ENCODE measurements at places on chromosomes 2 and 18.

GRCh38 chr2:17196380-17196779 is 321.9 kb downstream of the RAD51AP2 start:
- no peak for ATAC-seq

DNA sequence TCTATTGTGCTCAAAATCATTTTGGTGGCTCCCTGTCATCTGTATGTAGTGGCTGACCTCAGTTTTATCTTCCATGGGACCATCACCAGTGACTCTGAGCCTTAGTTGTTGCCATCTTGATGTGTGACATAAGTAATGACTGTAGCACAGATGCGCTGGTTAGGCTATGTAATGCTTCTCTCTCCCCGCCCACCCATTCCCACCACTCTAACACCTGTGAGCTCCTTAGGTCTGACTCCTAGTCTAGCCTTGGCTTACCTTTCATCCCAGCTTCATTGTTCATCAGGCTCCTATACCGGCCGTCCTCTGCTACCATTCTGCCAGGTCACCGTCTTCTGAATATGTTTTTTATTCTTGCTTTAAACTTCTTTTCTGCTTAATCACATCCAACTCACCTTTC is 17.2 kb downstream of the MYO1B start:
- ATAC-seq: no peak

DNA sequence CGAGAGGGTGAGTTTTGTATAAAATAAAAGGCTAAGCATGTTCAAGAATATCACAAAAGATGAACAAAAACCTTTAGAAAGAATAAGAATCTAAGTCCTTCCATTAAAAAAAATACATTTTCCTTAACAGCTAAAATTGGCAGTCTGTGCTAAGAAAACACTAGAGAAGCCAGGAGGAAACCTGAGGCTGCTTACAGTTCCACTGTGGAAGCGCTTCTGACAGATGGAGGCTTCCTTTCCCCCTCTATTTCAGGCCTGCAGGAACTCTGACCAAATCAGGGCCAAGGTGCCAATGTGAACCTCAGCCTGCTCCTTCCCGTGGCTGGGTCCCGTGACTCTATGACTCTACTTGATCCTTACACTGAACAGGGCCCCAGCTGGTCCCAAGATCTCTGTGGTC is 108.1 kb upstream of the ARHGAP28 start:
- ATAC-seq: no peak

DNA sequence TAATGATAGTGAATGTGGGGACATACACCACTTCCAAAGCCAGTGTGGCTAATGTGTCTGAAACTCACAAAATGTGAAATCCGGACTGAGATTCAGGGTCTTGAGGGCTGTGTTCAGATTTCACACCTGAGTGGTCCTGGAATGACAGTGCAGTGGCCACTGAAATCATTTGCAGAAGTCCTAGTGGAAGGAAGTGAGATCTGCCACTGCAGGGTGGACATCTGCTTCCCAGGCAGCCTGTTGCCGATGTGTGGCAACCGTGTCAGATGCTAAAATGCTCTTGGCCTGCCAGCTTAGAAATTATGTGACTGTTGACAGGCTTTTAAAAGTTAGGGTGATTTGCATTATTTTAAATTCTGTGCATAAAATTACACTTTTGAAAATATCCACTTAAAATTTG is 77.8 kb upstream of the TMEM200C start:
- ATAC-seq: no peak

DNA sequence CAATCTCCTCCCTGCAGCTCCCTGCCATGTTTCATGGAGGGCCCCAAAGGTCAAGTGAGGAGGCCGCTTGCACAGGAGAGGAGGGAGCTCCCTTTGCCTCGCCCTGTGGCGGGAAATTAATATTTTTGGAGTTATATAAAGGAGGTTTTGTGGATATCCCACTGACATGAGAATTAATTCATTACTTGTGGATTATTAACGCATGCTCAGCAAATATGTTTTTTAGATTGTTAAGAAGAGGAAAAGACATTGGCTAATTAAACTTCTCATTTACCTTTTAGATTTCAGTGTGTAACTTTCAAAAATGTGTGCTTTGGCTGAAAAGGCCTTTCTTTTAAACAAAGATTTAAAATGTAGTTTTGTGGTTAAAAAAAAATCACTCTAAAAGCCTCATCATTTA is 474.0 kb downstream of the SOCS6 start:
- ATAC-seq: no peak

DNA sequence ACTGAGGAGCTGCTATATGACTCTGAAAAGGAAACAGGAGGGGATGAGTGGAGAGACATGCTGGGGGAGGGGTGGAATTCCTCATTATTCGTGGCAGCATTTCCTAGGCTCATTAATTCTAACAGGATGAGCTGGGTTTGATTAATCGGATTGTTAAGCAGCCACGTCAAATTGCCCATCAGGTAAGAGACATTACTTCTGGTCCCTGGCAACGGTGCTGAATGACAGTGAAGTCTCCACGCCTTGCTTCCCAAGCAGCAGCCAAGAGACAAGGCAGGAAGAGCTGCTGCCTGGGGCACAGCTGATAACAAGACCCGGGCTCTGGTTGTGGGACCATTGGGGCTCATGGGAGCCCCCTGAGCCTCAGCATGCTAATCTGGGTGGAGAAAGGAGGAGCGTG is 86.6 kb downstream of the MARCHF4 start:
- ATAC-seq: no peak

DNA sequence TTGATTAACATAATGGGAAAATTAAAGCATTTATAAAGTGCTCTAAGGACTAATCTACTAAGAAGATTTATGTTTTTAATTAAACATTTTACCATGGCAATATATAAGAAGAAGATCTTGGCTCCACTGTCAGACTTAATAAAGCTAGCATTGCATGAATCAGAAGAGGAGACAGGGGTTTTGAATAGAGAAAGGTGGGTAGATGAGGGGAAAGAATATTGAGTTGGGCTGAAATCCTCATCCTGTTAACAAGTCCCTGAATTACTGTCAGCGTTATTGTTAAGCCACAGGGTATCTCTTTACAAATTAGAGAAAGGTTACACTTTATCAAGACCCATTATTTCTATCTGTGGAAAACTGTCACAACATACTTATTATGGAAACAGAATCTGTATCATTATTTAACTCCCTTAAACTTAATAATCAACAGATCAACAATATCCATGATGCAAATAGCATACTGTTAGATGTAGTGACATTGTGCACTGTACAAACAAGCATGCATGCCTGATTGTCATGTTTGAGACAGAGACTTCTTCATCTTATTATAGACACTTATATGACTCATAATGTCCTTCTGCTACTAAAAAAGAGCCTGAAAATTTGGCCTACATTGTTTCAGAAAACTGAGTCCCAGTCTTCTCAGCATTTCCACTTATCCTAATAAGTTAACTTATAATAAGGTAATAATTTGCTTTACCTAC is 304.1 kb downstream of the NRXN1 start:
- ATAC-seq: no peak

DNA sequence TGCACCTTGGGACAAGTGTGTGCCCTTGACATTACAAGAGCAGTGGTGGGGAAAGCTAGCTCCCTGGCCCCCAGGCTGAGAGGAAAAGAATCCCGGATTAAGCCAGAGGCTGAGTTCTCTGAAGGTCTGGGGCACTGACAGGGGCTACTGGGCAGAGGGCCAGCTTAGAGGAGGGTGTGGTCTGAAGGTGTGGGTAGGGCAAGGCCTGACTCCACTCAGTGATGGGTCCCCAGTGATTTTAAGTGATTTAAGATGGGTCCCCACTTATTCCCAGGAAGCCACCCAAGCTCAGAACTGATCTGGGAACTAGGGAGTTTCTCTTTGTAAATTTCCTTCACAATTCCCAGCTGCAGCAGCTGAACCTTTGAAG is 8.8 kb downstream of the TMEM37 start:
- peak; percentile 37 for ATAC-seq

- no peak for ATAC-seq
These were observed 72.6 kb downstream of the ANKRD44 start for GRCh38 chr2:197238043-197238365.

GRCh38 chr18:48026216-48026615 is 95.8 kb upstream of the SMAD2 start:
- ATAC-seq: no peak

DNA sequence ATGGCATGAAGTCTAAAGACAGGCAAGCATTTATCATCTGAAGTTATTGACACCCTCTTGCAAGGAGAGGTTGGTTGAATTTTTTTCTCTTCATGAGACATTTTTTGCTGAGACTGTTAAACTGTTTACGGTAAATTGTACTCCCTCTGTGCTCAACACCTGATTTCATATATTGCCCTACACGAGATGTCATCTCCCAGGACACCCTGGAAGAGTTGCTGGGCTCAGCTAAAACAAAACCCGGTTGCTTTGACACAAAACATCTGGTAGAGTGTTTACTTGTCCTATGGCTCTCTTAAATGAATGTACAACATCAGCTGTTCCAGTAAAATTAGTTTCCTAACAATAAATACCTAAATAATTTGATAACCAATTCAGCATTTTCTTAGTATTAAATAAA is 533.8 kb downstream of the SOCS6 start:
- ATAC-seq: no peak

DNA sequence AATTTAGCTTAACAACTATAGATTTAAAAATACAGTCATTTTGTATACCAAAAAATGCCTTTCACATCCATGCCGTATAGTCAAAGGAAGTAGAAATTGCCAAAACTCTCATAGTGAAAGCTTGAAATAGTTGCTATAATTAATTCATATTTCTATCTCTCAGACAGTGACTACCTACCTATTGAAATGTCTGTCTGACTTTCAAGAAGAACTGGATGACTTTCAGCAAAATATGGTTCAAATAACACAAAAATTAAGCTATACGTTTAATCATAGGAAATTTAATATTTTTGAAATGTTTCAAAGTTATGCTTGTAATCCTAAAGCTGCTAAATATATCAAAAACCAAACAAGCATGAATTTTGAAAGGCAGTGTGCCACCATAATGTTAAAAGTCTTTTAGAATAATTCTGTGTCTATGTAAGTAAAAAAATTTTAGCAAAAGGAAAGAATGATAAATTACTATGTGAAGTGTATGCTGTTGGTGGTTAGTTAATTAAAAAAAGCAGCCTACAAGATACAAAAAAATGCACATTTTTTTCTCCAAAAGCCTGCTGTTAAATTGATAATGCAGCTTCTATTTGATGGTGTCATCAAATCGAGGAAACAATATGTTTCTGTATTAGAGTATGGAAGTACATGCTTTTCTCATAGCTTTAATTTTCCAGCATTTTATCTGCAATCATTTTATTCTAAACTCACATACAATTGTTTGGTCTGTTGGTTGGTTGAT is 57.7 kb upstream of the ST6GAL2 start:
- no peak for ATAC-seq

DNA sequence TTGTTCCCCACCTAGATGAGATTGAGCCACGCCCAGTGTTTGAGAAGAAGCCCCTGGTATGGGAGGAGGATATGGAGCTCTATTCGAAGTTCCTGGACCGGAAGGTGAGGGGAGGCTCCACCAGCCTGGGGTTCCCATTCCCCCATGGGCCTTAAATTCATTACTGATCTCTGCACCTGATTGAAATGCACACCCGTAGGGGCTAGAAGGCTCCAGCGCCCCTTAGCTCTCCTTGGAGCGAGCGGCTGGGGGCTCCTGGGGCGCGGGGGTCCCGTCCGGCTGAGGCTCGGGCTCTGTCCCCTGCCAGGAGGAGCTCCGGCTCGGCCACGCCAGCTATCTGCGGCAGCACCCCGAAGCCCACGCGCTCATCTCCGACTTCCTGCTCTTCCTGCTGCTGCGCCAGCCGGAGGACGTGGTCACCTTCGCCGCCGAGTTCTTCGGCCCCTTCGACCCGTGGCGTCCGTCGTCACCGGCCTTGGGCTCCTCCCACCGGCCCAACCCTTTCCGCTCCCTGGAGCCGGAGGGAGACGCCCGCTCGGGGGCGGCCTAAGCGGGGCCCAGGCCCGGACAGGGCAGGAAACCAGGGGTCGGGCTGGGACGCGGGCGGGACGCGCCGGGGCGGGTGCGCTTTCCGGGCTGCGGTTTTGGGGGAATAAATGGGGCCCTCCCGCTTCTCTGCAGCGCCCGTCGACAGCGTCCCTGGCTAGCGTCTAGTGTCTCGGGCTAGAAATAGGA is 10.9 kb downstream of the CATIP start:
- ATAC-seq: peak; percentile 98

- no peak for ATAC-seq
These were observed 753 bp upstream of the HOXD3 start for GRCh38 chr2:176156301-176156806.

- no peak for ATAC-seq
These were observed 65.5 kb upstream of the SIX2 start for GRCh38 chr2:45074713-45075112.
